ENCODE measurements at places on chromosomes 3 and 15.

DNA sequence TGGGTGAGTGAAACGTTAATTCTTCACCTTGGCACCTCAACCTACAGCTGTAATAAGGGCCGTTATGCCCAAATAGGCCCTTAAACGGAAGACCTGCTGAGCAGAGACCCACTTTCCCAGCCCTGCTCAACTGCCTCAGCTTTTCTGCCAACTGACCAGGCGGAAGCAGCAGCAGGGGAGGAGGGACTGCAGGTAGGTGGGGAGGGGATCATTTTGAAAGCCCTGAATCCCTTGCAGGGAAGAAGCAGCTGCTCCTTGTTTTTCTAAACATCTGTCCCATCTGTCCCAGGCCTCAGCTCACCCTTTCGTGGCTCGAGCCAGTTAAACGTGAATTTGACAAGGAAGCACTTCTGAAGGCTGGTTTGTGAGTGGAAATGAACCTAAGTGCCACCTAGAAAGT lies 978 bp upstream of the CMC1 start:
- no peak for DNase-seq

- DNase-seq = no peak
Measured at GRCh38 chr3:34863485-34863884, 775.8 kb upstream of the ARPP21 start.

DNA sequence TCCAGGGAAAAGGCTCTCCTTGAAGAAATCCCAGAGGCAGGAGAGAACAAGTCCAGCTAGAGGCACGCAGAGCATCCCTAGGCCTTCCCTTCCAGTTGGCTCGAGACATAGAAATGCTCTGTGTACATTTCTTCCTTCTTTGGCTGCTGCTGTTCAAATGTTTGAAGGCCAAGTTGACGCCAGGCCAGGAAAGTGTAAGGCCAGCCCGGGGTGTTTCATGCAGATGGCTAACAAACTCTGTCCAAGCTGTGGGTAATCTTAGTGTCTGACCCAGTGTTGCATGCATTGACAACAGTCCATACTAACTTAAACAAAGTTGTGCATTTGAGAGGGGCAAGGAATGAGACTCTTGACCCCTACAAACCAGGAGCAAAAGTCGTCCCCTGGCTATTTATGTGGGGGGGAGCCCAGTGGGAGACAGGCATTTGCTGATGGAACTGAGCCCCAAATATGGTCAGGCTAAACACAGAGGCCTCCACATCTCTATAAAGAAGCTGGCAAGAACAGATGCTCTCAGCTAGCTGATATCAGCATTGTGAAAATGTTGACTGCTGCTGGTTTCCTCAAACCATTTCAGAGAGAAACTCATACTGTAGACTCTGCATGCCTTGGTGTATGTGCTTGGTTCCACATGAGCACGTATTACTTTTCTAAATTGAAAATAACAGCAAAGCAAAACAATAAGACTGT lies 139.5 kb downstream of the ADAMTS9 start:
- DNase-seq = no peak

DNA sequence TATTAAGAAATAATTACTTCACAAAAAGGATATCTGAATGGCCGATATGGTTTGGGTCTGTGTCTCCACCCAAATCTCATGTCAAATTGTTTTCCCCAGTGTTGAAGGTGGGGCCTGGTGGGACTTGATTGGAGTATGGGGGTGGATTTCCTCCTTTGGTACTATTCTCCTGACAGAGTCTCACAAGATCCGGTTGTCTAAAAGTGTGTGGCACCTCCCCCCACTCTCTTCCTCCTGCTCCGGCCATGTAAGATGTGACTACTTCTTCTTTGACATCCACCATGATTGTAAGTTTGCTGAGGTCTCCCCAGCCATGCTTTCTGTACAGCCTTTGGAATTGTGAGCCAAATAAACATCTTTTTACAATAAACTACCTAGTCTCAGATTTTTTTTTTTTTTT lies 34.5 kb downstream of the ZBTB11 start:
- no peak for DNase-seq

DNA sequence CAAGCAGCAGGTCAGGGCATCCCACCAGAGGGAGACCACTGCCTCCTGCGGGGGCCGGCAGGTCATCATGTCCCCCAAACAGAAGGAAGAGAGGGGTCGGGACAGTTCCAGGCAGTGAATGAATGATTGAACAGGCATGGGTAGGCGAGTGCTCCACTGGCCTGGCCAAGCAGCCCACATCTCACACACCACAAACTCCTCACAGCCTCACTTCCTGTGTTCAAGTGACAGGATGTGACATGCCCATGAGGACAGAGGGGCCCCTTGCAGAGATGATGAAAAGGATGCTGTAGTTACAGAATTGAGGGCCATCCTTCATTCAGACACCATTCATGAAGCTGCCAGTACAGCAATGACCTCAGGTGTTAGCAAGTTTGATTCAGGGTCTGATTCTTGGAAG lies 3.7 kb downstream of the IQSEC1 start:
- no peak for DNase-seq

GRCh38 chr3:123276346-123277006 lies 74.7 kb downstream of the SEC22A start:
- no peak for DNase-seq

DNA sequence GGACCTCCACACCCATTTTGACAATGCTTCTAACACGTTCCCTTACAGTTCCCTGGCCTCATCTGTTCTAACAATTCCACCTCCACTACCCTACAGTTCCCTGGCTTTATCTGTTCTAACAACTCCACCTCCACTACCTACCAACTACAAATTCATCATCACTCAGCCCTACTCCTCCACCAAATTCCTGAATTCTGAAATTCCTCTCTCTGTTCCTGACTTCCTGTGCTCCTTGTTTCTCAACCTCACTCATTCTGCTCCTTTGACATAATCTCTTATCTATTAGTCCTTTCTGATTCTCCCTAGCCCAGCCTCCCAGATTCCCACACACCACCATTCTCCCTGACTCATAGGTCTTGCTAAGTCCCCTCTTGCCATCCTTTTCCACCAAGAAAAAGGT lies 22.5 kb downstream of the UPK1B start:
- DNase-seq = no peak

DNA sequence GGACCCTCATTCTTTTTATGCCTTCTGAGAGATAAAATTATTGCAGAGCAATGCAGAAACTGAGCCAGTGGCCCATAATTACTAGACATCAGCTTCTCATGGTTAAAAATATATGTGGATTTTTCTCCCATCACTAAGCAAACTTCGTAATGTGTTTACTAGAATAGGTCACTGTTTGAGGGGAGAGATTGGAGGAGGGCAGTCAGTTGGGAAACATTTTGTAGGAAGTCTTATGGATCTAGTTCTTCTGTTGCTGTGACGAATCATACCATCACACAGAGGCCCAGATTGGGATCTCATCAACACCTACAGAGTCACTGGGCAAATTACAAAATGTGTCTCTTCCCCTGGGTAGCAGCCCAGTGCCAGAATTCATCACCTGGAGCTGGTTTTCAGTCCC lies 81.4 kb downstream of the PDE8A start:
- no peak for DNase-seq

GRCh38 chr3:52004163-52004787 lies 8.6 kb upstream of the RPL29 start:
- DNase-seq = no peak

GRCh38 chr3:172036541-172037215 lies 2.7 kb upstream of the FNDC3B start:
- no peak for DNase-seq

GRCh38 chr3:20305647-20306046 lies 119.6 kb upstream of the SGO1 start:
- DNase-seq = no peak

DNA sequence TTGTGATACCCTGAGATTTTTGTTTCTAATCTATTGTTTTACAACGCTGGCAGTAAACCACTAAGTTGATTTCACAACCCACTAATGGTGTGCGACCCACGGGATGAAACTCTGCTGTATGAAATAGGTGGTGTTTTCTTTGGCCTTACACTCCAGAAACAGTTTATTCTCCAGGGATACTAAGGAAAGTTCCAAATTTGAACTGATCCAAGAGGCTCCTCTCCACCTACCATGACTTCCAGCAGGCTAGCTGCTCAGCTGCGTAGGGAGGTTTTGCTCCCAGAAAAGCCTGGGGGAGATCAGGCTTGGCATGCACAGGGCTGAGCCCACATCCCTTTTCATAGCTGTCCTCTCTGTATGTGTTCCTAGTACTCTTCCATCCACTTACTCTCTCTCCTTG lies 71.5 kb downstream of the FAM174B start:
- DNase-seq = no peak

GRCh38 chr3:145953316-145953715 lies 207.7 kb downstream of the PLOD2 start:
- no peak for DNase-seq

- DNase-seq = no peak
Measured at GRCh38 chr3:50623840-50624474, 7.0 kb downstream of the MAPKAPK3 start.

- DNase-seq = no peak
Measured at GRCh38 chr3:150734795-150735119, 28.2 kb downstream of the SIAH2 start.

- no peak for DNase-seq
Measured at GRCh38 chr3:160569894-160570652, 4.7 kb upstream of the KPNA4 start.

DNA sequence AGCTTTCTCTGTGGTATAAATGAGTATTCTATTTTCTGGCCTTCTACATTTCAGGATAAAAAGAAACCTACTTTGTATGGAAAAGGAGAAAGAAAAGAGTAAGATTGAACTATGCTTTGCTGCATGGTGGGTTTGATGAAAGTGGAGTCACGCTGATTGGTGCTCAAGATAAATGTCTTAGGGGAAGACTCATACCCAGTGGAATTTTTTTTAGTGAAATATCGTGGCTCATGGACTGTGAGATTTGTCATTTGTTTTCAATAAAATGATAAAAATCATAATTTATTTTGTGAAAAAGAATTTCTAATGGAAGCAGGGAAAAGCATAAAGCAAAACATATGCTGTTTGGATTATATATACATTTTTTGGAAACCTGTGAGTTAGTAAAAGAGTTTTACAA lies 292.5 kb downstream of the ZPLD1 start:
- no peak for DNase-seq

DNA sequence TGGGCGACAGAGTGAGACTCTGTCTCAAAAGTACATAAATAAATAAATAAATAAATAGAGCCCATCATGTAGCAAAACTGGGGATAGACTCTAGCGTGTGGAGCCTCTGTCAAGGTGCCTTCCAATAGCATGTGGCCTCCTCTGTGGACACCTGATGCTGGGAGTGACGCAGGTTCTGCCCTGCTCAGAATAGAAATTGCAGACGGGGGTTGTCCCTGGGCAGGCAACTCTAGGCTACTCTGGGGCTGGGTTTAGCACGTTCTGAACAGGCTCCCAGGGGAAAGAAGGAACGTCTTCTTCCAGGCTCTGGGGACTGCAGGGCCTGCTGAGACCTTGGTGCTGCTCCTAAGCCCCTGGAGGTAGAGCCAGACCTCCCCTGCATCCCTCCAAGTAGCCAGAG lies 65.3 kb downstream of the EPHB3 start:
- no peak for DNase-seq

GRCh38 chr15:35876762-35877161 lies 330.8 kb upstream of the DPH6 start:
- DNase-seq = no peak

DNA sequence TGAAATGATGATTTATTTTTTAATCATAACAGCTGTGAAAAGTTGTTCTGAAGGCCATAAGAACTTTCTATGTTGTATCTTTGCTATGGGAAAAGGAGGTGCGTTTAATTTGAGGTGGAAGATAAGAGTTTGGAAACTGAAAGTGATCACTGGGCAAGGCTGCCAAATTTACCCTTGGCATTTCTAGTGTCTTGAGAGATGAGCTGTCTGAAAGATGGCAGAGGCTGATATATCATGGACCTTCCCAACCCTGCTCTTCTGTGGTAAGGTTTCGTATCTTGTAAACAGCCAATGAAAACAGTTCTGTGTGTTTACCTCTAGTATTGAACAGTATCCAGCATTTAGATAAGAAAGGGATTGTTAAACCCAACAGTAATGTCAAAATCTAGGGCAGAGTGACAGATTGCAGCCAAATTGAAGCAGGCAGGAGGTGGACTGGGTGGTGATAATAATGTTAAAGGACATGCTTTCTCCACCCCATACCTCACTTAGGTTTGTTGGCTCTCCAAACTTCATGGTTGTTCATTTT lies 15.8 kb upstream of the NFKBIZ start:
- no peak for DNase-seq

GRCh38 chr15:30973379-30973778 lies 18.0 kb downstream of the MTMR10 start:
- no peak for DNase-seq

GRCh38 chr3:71131375-71132314 lies 451.9 kb downstream of the FOXP1 start:
- DNase-seq = no peak

- DNase-seq = peak; percentile 25
Measured at GRCh38 chr3:122576174-122576940, 1.1 kb upstream of the PARP15 start.

- DNase-seq = no peak
Measured at GRCh38 chr15:71545223-71545760, 265.1 kb upstream of the NR2E3 start.

GRCh38 chr15:76285241-76285825 lies 25.9 kb downstream of the ETFA start:
- DNase-seq = no peak

DNA sequence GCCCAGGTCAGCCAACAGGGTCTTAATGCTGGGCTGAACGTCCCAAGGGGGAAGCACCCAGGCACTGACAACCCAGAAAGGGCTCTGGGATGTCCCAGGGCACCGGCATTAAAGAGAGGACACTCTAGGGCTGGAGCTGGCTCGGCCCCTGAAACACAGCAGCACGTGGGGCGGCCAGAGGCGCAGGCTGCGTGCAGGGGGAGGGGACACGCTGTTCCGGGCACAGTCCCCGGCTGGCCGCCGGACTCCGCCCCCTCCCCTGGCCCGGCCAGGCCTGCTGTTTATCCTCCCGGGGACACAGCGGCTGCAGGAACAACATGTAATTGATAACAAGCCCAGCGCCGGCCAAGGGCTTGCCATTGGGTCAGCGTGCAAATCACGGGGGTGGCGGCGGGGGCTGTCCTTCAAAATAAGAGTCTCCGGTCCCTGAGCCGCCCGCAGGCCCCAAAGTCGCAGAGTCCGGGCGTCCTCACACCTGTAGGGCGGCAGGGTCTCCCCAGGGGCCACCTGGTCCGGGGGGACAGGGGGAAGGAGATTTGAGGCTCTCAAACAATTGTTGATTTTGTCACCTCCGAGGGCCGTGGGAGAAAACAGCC lies 1.3 kb downstream of the KLF15 start:
- no peak for DNase-seq

- no peak for DNase-seq
Measured at GRCh38 chr3:60932643-60933042, 318.6 kb downstream of the FHIT start.

GRCh38 chr3:37130984-37131859 lies 43.2 kb downstream of the LRRFIP2 start:
- no peak for DNase-seq

DNA sequence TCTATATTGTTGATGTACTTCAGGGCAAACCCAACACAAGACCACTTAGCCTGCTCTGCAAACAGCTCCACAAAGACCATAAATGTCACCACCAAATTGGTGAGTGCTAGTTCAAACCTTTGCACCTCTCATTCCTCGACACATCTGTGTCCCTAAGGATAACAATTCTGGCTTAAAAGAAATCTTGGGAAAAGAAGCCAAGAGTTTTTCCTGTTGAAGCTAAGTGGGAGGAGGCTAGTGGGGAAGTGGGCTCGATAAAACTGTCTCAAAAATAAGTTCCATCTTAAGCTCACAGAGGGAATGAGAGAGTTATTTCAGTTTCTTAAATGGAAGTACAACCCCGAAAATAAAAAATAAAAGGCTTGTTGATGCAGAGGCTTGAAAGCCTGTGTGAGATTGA lies 40.4 kb upstream of the PRICKLE2 start:
- no peak for DNase-seq

- no peak for DNase-seq
Measured at GRCh38 chr3:27719314-27720003, 2.7 kb downstream of the EOMES start.
